ENCODE measurements at places on chromosomes 4 and X.
A peak's percentile ranks its signal among the peaks of the same experiment; 100 is the strongest.

DNA sequence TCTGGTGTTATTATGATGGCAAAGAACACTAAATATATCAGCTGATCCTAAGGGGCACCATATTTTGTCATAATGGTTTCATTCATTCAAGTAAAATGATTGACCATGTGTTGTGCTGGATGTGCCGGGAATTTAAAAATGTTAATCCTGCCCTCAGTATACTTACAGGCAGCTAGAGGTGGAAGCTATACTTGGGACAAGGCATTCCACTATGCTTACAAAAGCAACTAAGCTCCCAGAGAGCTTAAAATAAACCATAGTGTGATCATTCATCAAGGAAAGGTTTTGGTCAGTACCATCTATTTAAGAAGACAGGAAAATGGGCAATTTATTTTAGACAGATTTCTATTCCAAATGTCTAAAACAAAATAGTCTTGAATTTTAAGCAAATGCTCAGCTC lies 46.4 kb downstream of the NR3C2 start:
- no peaks in the 10 kb centered on the region for H3K27me3 ChIP-seq
- no peaks in the 10 kb centered on the region for H3K4me1 ChIP-seq
- no peak overlapping the region for H3K4me3 ChIP-seq
- no peak overlapping the region for H3K27ac ChIP-seq
- no peak for DNase-seq
- no peaks in the 10 kb centered on the region for H3K36me3 ChIP-seq

DNA sequence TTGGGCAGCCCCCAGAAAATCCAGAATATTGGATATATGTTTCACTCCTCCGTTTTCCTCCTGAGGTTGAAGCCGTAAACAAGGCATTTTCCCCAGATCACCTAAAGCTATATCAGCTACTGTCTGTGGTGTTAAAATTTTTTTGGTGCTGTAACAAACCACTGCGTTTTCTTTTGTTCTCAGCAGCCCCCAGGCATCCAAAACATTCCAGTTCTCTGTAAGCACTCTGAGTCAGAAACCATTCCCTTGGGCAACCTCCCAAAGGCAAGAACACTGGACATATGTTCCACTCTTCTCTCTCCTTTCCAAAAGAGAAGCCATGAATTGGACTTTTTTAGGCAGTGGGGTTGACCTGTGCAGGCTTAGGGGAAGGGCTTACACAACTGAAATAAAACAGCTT lies 310.9 kb downstream of the MID1IP1 start:
- DNase-seq: no peak
- no peak overlapping the region for H3K4me3 ChIP-seq
- no peaks in the 10 kb centered on the region for H3K36me3 ChIP-seq
- no peaks in the 10 kb centered on the region for H3K27me3 ChIP-seq
- no peaks in the 10 kb centered on the region for H3K4me1 ChIP-seq

DNA sequence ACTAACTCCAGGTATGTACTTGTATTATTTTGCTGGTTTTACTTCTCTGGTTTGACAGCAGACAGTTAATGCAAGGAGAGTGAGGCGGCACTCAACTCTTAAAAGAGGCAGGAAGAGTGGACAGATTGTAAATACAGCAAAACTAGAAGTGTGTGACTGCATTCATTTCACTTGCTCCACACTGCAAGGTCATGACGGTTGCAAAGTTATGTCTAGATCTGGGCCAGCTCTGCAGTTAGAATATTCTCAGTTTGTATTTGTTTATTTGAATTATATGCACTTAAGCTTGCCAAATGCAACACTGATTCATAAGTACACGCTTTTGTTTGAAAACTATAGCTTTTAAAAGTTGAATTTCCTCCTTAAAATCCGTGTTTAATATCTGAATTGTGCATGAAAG lies 148.9 kb downstream of the STIM2 start:
- no peaks in the 10 kb centered on the region for H3K27me3 ChIP-seq
- no peak for DNase-seq
- H3K4me1 ChIP-seq: peaks cover 12% of the 10 kb centered on the region
- H3K27ac ChIP-seq: no peak overlapping the region
- no peak overlapping the region for H3K4me3 ChIP-seq

GRCh38 chr4:76526585-76526990 lies 91.6 kb downstream of the SHROOM3 start:
- H3K27ac ChIP-seq: no peak overlapping the region
- no peak for DNase-seq
- no peaks in the 10 kb centered on the region for H3K4me1 ChIP-seq
- H3K27me3 ChIP-seq: no peaks in the 10 kb centered on the region

GRCh38 chr4:123077330-123077729 lies 154.9 kb upstream of the NUDT6 start:
- H3K27ac ChIP-seq: no peak overlapping the region
- DNase-seq: no peak
- H3K27me3 ChIP-seq: no peaks in the 10 kb centered on the region
- no peaks in the 10 kb centered on the region for H3K4me1 ChIP-seq
- no peak overlapping the region for H3K4me3 ChIP-seq

DNA sequence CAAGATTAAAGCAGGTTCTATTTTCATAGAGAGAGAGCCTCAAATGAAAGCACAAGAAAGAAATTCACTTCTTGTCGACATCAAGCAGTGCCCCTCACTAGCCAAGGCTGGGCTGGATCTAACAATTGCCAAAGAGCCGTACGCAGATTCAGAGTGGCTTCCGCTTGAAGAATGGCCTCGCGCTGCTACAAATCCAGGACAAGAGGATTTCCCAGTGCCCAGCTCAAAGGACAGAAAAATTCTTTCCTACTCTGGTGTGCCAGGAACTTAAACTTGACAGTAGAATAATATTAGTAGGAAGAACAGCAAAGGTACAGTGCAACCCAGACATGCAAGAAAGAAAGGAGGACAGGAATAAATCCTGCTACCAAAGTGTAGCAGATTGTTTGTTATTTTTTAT lies 56.5 kb upstream of the PPARGC1A start:
- H3K4me3 ChIP-seq: no peak overlapping the region
- H3K36me3 ChIP-seq: no peaks in the 10 kb centered on the region
- DNase-seq: no peak
- H3K27ac ChIP-seq: no peak overlapping the region
- no peaks in the 10 kb centered on the region for H3K27me3 ChIP-seq

DNA sequence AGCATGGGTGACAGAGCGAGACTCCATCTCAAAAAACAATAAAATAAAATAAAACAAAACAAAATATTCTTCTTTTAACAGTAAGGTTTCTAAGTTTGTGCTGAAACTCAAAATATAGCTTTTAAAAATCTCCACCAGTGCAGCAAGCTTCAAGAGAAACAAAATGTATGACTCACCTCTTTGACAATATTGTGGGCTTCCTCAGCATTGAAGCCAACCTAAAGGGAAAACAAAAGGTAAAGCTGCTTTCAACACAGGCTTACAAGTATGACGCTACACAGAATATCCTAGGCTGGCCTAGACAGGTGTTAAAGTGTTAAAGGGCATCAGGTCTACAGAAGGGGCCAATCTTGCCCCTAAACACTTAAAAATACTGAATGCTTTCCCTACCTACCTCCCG lies 1.2 kb downstream of the DYNLT3 start:
- H3K27ac ChIP-seq: no peak overlapping the region
- no peaks in the 10 kb centered on the region for H3K4me1 ChIP-seq

- H3K36me3 ChIP-seq: no peaks in the 10 kb centered on the region
- H3K4me1 ChIP-seq: no peaks in the 10 kb centered on the region
- H3K4me3 ChIP-seq: no peak overlapping the region
- H3K27me3 ChIP-seq: no peaks in the 10 kb centered on the region
These were observed 41.2 kb downstream of the SH3RF1 start for GRCh38 chr4:169229571-169230028.

DNA sequence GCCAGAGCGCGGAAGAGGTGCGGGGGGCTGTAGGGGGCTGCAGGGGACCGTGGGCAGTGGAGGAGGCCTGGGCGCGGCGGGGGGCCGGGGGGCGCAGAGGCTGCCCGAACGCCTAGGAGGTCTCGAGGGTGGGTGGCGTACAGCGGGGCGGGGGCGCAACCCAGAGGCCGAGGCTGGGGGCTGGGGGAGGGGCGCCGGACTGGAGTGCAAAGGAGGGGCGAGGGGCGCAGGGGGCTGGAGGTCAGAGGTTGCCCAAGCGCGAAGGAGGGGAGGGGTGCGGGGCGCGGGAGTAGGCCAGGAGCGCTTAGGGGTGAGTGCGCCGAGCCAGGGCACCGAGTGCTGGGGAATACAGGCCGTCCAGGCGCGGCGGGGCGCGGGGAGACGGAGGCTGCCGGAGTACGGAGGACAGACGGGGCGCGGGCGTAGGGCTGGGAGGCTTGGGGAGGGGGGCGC lies 255 bp downstream of the GYG2 start:
- H3K36me3 ChIP-seq: no peaks in the 10 kb centered on the region
- no peak overlapping the region for H3K4me3 ChIP-seq
- H3K4me1 ChIP-seq: no peaks in the 10 kb centered on the region
- no peak overlapping the region for H3K27ac ChIP-seq
- H3K27me3 ChIP-seq: no peaks in the 10 kb centered on the region
- no peak for DNase-seq

- H3K4me1 ChIP-seq: no peaks in the 10 kb centered on the region
- H3K27me3 ChIP-seq: no peaks in the 10 kb centered on the region
- no peaks in the 10 kb centered on the region for H3K36me3 ChIP-seq
- no peak overlapping the region for H3K27ac ChIP-seq
- H3K4me3 ChIP-seq: no peak overlapping the region
These were observed 14.7 kb downstream of the PDGFC start for GRCh38 chr4:156956826-156957368.

GRCh38 chr4:12880844-12881243 lies 603.3 kb downstream of the RAB28 start:
- no peaks in the 10 kb centered on the region for H3K27me3 ChIP-seq
- H3K27ac ChIP-seq: no peak overlapping the region
- H3K36me3 ChIP-seq: no peaks in the 10 kb centered on the region
- H3K4me1 ChIP-seq: no peaks in the 10 kb centered on the region
- H3K4me3 ChIP-seq: no peak overlapping the region
- no peak for DNase-seq

GRCh38 chr4:90126805-90127204 lies 389 bp upstream of the CCSER1 start:
- no peaks in the 10 kb centered on the region for H3K36me3 ChIP-seq
- H3K27me3 ChIP-seq: no peaks in the 10 kb centered on the region
- no peak for DNase-seq

GRCh38 chr4:25843340-25844097 lies 19.3 kb downstream of the SEL1L3 start:
- H3K27me3 ChIP-seq: no peaks in the 10 kb centered on the region
- peaks cover 32% of the 10 kb centered on the region for H3K4me1 ChIP-seq
- peak; percentile 77 for DNase-seq

DNA sequence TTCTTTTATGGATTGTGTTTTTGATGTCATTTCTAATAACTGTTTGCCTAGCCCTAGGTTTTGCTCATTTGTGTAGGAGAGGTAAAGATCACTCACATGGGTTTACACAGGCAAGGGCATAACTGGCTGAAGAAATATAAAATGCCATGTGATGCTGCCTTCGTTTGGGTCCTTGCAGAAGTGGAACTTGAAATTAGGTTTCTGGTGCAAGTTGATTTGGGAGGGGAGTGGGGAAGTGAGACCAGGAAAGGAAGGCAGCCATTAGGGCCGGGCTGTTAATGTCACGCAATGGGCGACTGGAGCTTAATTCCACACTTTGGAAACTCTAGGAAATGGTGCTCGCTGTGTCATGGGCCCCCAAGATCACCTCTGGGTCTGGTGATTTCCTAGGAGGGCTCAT lies 14.5 kb downstream of the CLCN4 start:
- H3K36me3 ChIP-seq: no peaks in the 10 kb centered on the region
- H3K4me1 ChIP-seq: peaks cover 9% of the 10 kb centered on the region
- H3K4me3 ChIP-seq: no peak overlapping the region
- H3K27ac ChIP-seq: no peak overlapping the region
- H3K27me3 ChIP-seq: no peaks in the 10 kb centered on the region
- DNase-seq: no peak

GRCh38 chr4:150632639-150633038 lies 50.7 kb downstream of the MAB21L2 start:
- H3K27ac ChIP-seq: no peak overlapping the region
- H3K4me1 ChIP-seq: no peaks in the 10 kb centered on the region
- no peaks in the 10 kb centered on the region for H3K27me3 ChIP-seq
- H3K4me3 ChIP-seq: no peak overlapping the region
- no peaks in the 10 kb centered on the region for H3K36me3 ChIP-seq

DNA sequence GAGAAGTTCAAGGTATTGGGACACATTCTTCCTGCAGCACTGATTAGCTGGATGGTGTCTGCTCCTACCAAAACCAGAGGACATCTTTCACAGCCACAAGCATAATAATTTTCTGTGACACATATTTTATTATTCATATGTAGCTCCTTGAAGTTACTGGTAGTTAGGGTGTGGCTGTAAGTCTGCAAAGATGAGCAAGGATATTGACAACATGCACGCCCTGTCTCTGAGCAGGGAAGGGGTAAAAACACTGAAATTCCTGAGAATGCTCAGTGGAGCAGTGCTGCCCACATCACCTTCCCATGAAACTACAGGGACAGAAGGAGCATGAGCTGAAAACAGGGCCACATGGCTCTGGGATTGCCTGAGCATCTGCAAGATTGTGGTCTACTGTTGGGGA lies 38.9 kb downstream of the PARM1 start:
- H3K4me1 ChIP-seq: no peaks in the 10 kb centered on the region
- no peaks in the 10 kb centered on the region for H3K36me3 ChIP-seq
- no peaks in the 10 kb centered on the region for H3K27me3 ChIP-seq
- no peak overlapping the region for H3K4me3 ChIP-seq
- no peak overlapping the region for H3K27ac ChIP-seq
- DNase-seq: no peak

GRCh38 chr4:81442484-81443085 lies 29.1 kb downstream of the RASGEF1B start:
- H3K27me3 ChIP-seq: no peaks in the 10 kb centered on the region
- no peak overlapping the region for H3K4me3 ChIP-seq
- H3K27ac ChIP-seq: no peak overlapping the region
- no peak for DNase-seq

- H3K4me1 ChIP-seq: no peaks in the 10 kb centered on the region
- no peak for DNase-seq
- no peak overlapping the region for H3K4me3 ChIP-seq
- no peaks in the 10 kb centered on the region for H3K27me3 ChIP-seq
- no peaks in the 10 kb centered on the region for H3K36me3 ChIP-seq
These were observed 4.4 kb downstream of the UNC5C start for GRCh38 chr4:95544113-95545103.

GRCh38 chr4:36274158-36274557 lies 7.3 kb upstream of the DTHD1 start:
- H3K36me3 ChIP-seq: no peaks in the 10 kb centered on the region
- H3K27ac ChIP-seq: no peak overlapping the region
- H3K4me3 ChIP-seq: no peak overlapping the region
- DNase-seq: no peak
- H3K27me3 ChIP-seq: no peaks in the 10 kb centered on the region

GRCh38 chr4:47309165-47309564 lies 154.3 kb downstream of the COMMD8 start:
- H3K27ac ChIP-seq: no peak overlapping the region
- no peak overlapping the region for H3K4me3 ChIP-seq
- no peaks in the 10 kb centered on the region for H3K36me3 ChIP-seq
- H3K4me1 ChIP-seq: no peaks in the 10 kb centered on the region

DNA sequence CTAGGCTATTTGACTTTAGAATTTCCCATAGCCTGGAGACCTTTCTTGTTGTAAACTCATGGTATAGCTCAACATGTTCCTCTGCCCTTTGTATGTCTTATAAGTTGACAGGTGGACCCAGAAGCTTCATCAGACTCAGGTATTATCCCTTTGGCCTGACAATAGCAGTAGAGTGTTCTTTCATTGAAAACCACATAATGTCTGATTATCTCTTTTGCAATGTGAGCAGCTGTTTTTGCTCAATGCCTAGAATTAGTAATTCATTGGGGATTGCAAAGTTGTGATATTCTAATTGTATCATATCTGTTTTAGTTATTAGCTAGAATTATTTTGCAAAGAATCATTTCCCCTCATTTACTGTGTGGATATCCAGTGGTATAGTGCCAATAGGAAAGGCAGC lies 27.5 kb downstream of the TBC1D19 start:
- no peaks in the 10 kb centered on the region for H3K36me3 ChIP-seq
- DNase-seq: no peak
- no peak overlapping the region for H3K27ac ChIP-seq
- no peaks in the 10 kb centered on the region for H3K27me3 ChIP-seq
- no peak overlapping the region for H3K4me3 ChIP-seq

Data from MM.1S (cell line).